ENCODE measurements at places on chromosomes 6 and 20.

DNA sequence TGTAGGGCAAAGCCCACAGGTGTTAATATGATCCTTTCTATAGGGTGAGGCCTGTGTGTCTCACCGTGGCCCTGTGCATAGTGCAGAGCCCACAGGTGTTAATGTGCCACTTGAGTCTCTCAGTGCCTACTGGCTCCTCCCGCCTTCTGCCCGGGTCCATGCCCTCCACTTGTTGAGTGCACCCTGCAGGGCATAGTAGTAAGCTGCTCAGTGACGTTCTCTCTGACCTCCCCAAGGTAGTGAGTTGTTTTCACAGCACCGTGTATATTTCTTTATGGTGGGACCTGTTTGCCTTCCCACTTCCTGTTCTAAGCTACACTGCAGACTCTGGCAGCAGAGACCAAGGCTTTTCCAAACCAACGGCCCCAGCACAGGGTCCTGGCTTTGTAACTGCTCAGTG, 64.5 kb upstream of the SLC22A1 start:
- DNase-seq, result no peak

DNA sequence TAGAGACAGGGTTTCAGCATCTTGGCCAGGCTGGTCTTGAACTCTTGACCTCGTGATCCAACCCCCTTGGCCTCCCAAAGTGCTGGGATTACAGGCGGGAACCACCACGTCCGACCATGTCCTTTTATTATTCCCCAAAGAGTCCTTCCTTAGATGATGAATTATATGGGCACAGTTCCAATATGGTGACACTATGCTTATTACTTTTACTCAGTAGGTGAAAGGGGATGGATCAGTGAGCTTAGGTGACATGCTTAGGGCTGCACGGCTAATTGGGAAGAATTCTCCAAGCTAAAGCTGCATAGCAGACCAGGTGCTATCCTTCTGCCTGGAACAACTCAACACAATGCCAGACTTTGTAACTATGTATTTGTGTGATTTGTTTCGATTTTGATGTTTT, 38.2 kb upstream of the TFAP2C start:
- DNase-seq, result no peak

GRCh38 chr20:44932916-44933315, 23.1 kb downstream of the PABPC1L start:
- DNase-seq, result no peak

DNA sequence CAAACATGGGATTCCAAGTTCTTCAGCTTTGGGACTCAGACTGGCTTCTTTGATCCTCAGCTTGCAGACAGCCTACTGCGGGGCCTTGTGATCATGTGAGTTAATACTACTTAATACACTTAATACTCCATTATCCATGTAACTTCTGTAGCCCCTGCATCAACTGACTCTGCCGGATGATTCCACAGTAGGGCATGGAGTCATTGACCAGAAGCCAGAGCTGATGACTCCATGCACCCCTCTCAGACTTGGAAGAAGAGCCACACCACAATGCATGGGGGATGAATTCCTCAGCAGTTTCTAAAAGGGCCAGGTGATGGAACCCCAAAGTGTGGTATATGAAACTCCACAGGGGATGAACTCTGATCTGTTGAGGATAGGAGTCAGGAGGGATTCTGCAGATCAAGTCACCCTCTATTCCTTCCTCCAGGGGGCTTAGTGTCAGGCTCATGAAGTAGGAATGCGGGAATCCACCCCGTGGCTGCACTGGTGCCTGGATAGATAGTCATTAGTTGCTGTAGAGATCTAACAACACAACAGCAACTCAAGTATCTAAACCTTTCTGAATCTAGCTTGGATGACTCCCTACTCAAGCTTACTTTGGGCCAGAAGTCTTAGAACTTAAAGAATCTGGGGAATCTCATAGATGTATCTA, 70.2 kb downstream of the GPR6 start:
- no peak for DNase-seq

Measured in hippocampal formation (tissue), 2 donors.